ENCODE measurements at places on chromosomes 4 and X. TPM values are rescaled to one million over a fixed set of nuclear protein-coding genes. Genes with fewer than 3 reads are reported as not detected.

Gene RAP1GDS1
- total RNA-seq: 33.6 TPM

Gene MAGEC2
- not detected for total RNA-seq

Gene INTS12
- total RNA-seq: 13.0 TPM

Gene RPA4
- 0.65 TPM for total RNA-seq

Gene KCTD8
- total RNA-seq: 2.7 TPM

Gene NUP62CL
- total RNA-seq: 0.79 TPM

Gene LUZP4
- not detected for total RNA-seq

Gene GAGE12F
- total RNA-seq: not detected
